Suppressor macrophage (primary cell): ENCODE measurements at places on chromosomes 16 and 17.

GRCh38 chr17:75517297-75517865 lies 1.1 kb downstream of the TSEN54 start:
- no peak for DNase-seq

DNA sequence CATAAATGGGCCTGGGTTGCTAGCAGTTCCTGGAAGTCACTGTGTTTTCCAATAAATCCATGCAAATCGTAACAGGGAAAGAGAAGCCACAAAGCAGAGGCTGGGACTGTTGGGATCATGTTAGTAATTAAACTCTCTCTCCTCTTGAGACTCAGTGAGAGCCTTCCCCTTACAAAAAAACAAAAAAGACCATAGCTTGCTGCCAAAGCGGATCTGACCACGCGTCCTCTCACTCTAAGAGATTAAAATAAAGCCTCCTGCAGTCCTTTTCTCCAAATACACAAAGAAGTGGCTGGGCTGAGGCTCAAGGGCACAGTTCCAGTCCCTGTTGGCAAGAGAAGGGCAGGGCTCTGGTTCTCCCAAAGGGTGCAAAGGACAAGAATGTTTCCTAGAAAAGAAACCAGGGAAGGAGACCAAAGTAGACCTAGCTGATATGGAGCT lies 38.5 kb downstream of the PIGL start:
- no peak for DNase-seq

- no peak for DNase-seq
Observed at GRCh38 chr16:56662357-56663354, 4.9 kb downstream of the MT1F start.

- peak; percentile 65 for DNase-seq
Observed at GRCh38 chr17:28726226-28726626, at the start of gene TLCD1. Gene TLCD1, minus strand, starts transcription at chr17:28726233. Its CDS starts 136 bp downstream, at chr17:28726097.

- no peak for DNase-seq
Observed at GRCh38 chr17:64185101-64185500, 55.2 kb upstream of the ERN1 start.

- no peak for DNase-seq
Observed at GRCh38 chr16:54792811-54793210, 137.9 kb upstream of the IRX5 start.
